Foreskin keratinocyte (primary cell): ENCODE measurements at places on chromosomes 1 and 21.

- no peak for DNase-seq
Measured at GRCh38 chr1:104132382-104132973, 382.8 kb downstream of the AMY1C start.

DNA sequence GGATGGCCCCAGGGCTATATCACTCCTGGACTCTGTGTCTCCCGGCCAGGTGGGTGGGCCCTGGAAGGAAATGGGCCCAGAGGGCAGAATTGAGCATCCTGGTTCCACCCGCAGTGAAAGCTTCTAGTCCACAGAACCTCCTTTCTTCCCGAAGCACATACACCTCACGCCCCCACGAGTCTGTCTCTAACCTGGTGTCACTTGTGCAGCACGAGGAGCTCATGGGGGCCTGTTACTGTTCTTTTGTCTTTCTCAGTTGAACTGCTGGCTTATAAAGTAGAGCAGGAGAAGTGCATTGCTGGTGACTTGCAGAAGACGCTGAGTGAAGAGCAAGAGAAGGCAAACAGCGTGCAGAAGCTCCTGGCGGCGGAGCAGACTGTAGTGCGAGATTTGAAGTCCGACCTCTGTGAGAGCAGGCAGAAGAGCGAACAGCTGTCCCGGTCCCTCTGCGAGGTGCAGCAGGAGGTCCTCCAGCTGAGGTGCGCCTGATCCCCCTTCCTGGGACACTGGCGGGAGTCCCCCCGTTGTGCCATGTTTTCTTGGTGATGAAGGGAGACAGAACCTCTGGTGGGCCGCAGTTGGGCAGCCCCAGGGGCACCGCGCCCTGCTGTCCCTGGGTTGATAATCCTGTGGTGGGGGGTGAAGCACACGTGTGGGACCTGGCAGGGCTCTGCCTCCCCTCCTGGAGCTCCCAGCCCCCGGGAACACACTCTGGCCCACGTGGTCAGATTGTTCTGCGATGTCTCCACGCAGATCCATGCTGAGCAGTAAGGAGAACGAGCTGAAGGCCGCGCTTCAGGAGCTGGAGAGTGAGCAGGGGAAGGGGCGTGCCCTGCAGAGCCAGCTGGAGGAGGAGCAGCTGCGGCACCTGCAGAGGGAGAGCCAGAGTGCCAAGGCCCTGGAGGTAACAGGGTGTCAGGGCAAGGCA, 28.7 kb upstream of the DIP2A start:
- DNase-seq: no peak

DNA sequence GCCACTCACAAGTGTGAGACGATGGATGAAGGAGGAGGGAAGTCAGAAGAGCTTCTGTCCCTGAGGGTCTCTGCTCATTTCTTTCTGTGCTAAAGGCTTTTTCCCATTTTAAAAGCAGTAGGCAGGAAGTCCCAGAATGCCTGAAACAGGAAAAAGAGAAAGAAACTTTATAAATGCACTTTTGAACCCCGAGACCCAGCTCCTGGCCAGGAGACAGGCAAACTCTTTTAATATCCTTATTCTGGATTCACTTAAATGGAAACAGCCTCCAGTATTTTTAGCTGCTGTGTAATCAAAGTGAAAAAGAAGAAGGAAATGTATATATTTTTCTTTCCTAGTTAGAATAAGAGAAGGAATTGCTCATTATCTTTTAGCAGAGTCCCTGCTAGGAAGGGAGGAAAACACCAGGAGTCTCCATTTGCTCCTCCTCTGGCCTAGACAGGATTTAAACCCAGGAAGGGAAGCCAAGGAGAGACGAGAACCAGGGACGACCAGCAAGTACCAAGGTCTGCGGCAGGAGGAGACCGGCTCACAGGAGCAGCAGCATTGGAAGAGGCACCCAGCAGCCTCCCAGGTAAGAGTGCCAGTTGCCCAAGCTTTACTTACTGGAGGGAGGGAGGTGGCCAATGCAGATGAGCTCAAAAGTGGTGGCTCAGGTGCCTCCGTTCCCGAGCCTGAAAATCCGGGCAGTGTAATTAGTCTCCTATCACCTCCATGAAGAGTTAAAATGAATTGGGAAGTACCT, at the start of gene TNN:
TSS of gene TNN (plus strand) at position 472 of the 745 bp plus-strand sequence. CDS start 9,586 bp downstream, outside the sequence.
- DNase-seq: no peak

DNA sequence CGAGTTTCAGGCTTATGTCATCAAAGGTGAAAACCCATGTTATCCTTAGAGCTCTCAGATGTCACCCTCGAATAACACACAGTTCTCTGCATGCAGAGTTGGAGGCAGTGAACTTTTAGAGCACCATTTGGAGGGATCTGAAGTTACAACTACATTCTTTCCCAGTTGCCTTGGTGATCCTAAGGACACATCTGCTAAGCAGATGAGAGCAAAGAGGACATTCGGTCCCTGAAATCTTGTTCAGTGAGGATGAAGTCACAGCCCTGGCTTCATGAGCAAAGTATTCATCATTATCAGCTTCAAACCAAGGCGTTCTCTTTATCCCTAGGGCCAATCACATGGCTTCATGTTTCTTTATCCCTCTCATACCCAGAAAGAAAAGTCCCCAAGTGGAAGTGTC, 23.1 kb upstream of the MCOLN2 start:
- no peak for DNase-seq

DNA sequence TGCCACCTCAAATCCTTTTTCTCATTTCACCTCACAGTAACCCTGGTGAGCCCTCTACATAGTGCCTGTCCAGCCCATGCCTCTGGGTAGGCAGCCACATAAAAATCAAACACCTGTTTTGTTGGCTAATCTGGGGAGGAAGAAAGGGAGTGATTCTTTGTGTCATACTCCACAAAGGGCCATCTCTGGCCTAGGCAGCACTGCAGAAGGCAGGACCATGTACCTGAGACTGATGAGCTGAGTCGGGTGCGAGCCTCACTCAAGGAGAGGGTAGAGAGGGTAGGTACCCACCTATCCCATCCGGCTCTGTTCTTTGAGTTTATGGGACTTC, 7.8 kb downstream of the TUFT1 start:
- DNase-seq: no peak

DNA sequence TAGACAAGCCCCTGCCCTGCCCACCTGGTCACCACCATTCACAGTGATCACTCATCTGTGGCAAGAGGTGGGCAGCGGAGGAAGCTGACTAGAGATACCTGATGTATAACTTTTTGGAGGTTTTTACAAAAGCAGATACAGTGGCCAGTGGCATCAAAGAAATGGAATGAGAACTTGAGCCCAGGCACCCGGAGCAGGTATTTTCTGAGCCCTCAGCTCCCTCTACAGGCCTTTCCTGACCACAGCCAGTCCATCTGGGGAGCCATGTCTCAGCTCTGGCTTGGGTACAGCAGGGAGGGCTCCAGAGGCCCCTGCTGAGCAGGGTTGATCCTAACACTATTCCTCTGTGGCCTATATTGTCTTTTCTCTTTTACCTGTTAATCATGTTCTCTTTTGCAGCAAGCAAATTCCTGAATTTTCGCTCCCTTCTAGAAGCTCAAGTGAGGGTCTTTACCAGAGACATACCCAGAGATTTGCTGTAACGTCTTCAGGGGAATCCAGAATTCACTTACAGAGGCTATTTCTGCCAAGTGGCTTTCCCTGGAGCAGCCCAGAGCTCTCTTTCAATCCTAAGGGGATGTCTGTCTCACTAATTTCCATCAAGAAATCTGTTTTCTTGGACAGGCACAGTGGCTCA, 27.3 kb downstream of the GPR157 start:
- DNase-seq: peak; percentile 26

- DNase-seq: peak; percentile 46
Measured at GRCh38 chr1:212721388-212722247, 22.0 kb upstream of the BATF3 start.

- no peak for DNase-seq
Measured at GRCh38 chr1:68210829-68211228, 21.5 kb downstream of the WLS start.

DNA sequence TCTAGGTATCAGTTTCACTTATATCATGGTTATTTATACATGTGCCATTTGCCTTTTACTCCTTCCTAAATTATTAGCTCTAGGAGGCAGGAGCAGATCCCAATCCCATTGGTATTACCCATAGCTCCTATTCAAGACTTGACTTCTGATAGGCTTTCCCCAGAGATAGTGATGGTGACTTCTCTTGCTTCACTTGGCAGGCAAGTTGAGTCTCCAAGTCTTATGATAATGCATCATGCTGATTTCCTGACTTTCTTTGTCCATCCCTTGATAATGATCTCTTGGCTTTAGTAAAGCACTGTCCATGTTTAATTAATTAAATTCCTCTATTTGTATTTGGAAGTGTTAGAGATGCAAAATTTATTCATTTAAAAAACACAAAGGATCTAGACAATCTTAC, 253.5 kb upstream of the ADAMTS5 start:
- DNase-seq: no peak

GRCh38 chr1:53057127-53057526, 4.9 kb upstream of the PODN start:
- no peak for DNase-seq

- DNase-seq: no peak
Measured at GRCh38 chr1:227415115-227415790, 97.0 kb upstream of the CDC42BPA start.

GRCh38 chr21:37863842-37864241, 52.4 kb downstream of the KCNJ6 start:
- no peak for DNase-seq

DNA sequence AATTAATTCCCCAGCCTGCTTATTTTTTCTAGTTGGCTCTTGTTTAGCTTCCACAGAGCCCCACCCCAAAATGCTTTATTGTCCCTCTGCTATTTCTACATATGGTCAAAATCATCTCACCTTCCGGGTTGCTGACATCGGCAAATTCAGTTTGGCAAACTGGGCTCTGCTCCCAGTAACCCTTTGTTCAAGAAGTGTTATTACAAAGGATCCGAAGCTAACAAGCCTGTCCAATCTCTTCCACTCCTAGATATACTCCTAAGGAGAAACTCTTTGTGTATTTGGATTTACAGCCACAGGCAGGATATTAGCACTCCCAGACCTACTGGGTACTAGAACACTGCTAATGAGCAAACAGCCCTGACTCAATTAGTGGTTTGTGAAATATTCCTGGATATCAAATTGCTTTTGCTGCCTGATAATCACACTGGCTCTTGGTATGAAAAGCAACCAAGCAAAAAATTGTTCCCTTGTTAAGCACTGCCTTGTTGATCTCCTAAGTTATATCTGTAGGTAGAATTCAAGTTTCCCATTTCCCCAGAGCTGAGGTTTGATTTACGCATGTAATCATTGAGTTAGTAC, 4.0 kb downstream of the JUN start:
- DNase-seq: peak; percentile 92
